Stimulated activated CD8-positive, alpha-beta memory T cell treated with anti-CD3 and anti-CD28 coated beads, Interleukin-4, amount 100 ng/mL, for 24 hours (primary cell): ENCODE measurements at places on chromosomes 11 and 22.

GRCh38 chr11:106379265-106379664 lies 301.8 kb downstream of the AASDHPPT start:
- no peak for DNase-seq

GRCh38 chr11:57407941-57408475 lies 17.6 kb upstream of the PRG2 start:
- no peak for DNase-seq

- peak; percentile 11 for DNase-seq
These were observed 673 bp downstream of the CDON start for GRCh38 chr11:126061707-126062678.

DNA sequence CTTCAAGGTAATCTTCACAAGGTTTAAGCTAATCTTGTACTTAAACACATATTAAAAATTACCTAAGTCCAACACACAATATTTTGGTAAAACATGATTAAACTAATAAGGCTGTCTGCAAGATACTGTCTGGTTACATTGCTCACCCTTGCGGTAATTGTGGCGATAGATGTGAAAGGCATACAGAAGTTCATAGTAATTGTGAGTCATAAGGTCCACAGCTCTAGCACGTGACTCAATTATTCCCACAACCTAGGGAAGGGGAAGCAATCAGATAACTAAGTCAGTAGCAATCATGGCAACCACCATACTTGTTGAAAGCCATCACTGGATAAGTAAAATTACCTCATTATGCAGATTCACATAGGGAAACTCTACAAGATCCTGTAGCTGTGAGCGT lies 30.5 kb upstream of the FNBP4 start:
- DNase-seq = peak; percentile 28

DNA sequence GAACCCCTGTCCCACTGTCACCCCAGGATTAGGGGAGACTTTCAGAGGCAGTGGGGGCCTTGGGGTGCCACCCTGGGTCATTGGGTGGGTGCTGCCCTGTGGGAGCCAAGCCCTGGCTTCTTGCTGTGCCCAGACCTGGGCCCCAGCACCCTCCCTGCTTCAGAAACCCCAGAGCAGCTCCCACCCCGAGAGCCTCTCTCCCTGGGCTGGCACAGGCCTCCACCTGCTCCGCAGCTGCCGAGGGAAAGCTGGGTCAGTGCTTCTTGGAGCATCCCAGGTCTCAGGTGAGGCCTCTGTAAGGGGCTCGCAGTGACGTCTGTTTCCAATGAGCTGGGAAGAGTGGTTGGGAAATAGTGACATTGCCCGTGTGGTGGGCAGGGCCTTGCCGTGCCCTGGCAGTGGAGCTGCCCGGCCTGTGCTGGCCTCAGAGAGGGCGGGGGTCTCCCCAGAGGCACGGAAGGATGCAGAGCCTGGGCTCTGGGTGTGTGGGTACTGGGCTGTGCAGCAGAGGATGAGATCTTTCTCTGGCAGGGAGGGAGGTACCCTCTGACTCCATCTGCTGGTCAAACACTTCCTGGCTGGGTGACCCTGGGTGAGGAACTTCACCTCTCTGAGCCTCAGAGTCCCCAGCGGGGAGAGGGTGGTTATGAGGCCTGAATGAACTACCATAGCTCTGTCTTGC lies 23.0 kb downstream of the C22orf23 start:
- DNase-seq = no peak

DNA sequence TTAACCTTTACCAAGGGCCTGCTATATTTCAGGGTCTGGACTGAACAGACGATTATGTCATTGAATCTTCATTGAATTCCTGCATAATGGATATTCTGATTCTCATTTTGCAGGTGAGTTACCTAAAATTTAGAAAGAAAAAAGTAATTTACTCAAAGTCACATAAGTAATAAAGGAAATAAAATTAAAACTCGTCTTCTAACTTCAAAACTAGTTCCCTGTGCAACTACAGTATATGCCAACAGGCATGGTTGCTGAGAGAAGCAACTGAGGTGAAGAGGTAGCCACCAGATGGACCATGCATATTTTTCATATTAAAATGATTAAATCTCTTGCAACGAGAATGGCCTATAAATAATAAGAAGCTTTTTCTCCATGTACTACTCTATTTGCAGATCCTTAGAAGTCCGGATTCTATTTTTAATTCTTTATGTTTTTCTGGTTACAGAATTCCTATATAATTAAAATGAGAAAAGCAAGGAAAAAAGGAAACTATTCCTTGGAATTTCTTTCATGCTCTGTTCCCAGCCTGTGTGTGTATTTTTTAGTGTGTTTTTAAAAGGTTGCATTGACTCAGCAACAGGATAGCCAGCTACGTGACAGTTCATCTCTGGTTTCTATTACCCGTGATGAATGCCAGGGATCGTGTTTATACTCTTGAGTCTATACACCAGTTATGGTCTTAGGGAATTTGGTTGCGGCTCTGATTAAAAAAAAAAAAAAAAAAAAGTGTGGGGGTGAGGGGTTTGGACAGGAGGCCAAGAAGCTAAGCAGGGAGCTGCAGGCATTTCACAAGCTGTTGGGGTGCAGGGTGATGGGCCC lies 186.8 kb downstream of the ETS1 start:
- DNase-seq = no peak

DNA sequence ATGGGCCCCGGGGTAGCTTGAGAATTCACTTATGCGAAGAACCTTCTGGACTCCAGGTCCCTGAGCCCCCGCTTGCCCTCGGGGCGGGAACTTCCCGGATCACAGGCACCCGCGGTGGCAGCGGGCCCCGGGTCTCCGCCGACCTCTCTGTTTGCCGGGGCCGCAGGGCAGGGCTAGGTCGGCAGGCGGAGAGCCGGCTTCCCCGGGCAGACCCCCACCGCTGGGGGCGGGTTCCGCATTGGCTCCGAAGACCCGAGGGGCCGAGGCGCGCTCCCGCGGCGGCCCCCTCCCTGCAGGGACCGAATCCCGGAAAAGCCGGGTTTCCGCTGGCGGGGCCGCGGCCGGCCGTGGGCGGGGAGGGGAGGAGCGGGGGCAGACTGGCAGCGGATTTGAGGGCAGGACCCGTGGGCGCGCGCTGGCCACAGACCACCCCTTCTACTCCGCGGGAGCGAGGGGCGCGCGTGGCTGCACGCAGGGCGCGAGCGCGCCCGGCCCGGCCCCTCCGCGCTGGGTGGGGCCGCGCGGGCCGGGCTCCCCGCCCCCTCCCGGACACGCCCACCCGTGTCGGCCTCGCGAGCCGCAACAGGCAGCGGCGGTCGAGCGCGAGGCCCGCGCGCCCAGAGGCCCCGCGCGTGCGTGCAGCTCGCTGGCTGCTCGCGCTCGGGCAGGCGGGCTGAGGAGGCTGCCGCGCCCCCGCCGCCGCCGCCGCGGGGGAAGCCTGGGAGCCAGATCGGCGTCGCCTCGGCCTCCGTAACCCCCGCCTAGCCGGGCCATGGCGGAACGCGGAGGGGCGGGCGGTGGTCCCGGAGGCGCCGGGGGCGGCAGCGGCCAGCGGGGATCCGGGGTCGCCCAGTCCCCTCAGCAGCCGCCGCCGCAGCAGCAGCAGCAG lies at the start of gene PACS1:
PACS1 (plus strand) TSS at position 558 of the 889 bp plus-strand sequence; CDS start at position 773, 215 bp downstream.
- DNase-seq = peak; percentile 77

DNA sequence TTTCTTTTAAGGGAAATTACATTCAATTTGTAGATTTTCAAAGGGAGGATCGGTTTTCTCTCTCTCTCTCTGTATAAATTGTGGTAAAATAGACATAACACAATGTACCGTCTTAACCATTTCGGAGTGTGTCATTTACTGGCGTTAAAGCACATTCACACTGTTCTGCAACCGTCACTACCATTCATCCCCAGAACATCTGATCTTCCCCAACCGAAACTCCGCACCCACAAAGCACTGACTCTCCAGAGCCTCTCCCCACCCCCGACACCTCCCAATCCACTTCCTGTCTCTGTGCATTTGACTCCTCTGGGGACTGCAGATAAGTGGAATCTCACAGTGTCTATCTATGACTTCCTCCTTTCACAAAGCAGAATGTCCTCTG lies 15.9 kb upstream of the GRAMD4 start:
- DNase-seq = peak; percentile 37

DNA sequence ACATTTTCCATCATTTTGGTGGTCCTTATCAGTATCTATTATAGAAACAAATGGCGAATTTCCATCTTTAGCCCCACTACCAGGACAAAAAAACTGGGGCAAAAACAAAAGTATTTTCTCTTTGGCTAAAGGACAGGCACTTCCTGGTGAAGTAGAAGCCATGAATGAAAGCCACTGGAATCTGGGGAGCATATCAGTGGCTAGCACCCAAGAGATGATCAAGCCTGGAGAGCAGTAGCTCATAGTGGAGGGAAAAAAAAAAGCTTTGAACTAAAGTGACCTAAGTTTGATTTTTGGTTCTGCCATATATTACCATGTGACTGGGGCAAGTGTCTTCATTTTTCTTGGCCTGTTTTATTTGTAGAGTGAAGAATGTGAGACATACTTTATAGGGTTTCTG lies 272.3 kb downstream of the GUCY1A2 start:
- no peak for DNase-seq

GRCh38 chr11:15062599-15062998 lies 10.8 kb upstream of the CALCB start:
- DNase-seq = no peak

DNA sequence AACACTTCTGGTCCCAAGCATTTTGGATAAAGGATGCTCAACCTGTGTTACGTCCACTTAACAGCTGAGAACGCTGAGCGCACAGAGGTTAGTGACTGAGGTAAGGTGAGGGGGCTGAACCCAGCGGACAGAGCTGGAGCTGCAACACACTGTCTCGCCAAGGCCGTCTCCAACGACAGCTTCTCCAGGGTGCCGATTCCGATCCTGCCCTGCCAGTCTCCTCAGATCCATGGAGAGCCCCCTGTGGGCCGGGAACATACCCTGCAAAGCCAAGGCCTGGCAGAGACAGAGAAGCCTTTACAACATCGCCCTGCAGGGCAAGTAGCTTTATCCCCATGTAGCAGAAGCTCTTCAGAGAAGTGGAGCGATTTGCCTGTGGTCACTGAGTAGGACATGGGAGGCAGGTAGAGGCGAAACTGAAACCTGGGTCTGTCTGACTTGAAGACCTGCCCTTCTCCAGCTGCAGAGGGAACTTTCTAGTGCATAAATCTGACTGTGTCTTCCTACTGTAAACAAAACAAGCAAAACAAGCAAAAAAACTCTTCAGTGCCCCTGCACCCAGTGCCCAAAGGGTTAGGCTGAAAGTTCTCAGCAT lies 72.8 kb downstream of the SCUBE1 start:
- no peak for DNase-seq

GRCh38 chr22:29359469-29359868 lies 28.9 kb downstream of the AP1B1 start:
- no peak for DNase-seq
